ENCODE measurements at places on chromosomes 2 and 18. TPM values are rescaled to one million over a fixed set of nuclear protein-coding genes. Genes with fewer than 3 reads are reported as not detected.

- no peak for DNase-seq
Measured at GRCh38 chr2:11796190-11797171, 50.0 kb downstream of the LPIN1 start.

GRCh38 chr2:226508683-226509082 is 290.9 kb downstream of the IRS1 start:
- DNase-seq, result no peak

- no peak for DNase-seq
Measured at GRCh38 chr18:80154293-80154692, 45.2 kb downstream of the ADNP2 start.

DNA sequence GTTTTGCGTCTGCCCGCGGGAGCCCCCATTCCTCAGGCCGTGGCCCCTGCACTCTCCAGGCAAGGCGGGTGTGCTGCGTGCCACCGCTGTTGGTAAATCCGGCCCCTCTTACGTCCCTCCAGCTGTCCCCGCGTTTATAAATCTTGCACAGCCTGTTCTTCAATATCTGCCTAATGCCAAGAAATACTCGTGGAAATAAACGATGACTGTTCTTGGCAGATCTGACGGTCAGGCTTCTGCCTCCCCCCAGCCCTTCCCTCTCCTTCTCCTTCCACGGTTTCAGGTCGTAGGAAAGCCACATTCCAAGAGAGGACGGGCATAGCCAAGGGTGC is 20.5 kb downstream of the ODC1 start:
- DNase-seq, result no peak

DNA sequence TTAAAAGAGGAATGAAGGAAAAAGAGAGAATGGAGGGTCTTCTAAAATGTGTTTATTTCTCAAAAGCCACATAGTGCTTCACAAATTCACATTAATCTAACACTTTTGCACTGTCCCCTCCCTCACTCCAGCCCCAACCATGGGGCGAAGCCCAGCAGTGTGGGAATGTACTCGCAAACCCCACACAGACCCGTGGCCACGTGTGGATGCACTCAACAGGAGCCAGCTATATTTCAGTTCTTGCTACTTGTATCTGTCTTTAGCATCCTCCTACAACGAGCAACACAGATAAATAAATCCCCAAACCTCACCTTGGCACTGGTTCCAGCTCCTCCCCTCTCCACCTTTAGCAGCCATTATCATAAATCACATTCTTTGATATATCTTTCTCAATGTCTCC is 91.9 kb upstream of the TMEM200C start:
- DNase-seq, result no peak

DNA sequence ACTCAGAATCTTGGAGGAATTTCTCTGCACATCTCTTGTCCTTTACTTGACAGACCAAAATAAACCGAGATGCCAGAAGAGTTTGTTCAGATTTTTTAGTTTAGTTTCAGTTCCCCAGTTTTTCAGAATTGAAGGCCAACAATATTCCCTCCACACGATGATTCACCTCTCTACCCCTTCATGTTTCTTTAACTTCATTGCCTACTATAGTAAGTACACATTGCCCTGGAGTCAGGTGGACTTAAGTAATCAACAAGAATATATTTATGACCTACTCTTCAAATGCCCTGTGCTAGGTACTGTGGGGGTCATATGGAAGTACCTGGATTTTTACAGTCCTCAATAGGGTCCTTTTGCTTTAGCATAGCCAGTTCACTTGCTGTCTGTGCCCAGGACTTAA is 79.6 kb upstream of the CTLA4 start:
- DNase-seq, result no peak

- DNase-seq, result no peak
Measured at GRCh38 chr2:11805024-11805423, 58.6 kb downstream of the LPIN1 start.

DNA sequence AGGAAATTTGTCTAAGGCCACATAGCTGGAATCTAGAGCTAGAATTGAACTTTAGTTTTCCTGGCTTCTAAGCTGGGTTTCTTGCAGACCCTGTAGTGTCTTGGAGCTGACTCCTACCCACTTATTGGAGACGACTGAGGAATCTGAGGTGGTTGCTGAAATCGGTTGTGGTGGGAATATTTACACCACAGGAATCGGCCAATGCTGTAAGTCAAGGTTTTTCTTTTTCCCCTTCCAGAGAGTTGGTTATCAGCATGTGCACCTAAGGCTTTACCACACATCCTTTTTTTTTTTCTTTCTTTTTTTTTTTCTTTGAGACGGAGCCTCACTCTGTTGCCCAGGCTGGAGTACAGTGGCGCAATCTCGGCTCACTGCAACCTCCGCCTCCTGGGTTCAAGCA is 9.4 kb downstream of the CABLES1 start:
- no peak for DNase-seq

DNA sequence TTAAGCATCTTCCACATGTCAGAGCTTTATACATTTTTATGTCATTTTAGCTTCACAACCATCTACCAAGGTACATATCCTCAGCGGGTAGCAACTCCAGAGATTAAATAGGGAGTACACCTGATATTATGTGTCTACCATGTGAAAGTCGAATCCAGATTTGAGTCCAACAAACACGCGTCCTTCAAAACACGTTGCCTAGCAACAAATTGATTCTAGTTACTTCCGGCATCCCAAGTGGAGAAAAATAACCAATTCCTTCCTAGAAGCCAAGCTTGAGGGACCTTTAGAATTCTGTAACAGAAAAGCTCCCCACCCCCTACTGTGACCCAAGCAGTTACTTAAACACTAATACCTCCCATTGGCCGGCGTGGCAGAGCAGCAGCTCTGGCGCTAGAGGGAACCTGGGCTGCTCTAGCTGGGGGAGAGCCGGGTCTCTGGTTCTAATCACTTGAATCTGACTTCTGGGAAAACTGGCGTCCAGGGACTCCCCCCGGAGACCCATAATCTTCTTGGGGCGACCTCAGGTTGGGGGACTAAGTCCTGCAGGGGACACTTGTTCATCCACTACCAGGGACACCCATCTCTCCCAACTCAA is at the start of gene ERICH2:
Gene ERICH2, plus strand, starts transcription at position 371 of the 598 bp plus-strand sequence. CDS start 304 bp downstream, outside the sequence.
- no peak for DNase-seq

Gene ONECUT2
- not detected for total RNA-seq

Gene DCDC2C
- total RNA-seq, result not detected

Gene GPR35
- total RNA-seq, result 7.6 TPM

Gene MALL
- total RNA-seq, result 0.31 TPM

Gene TMEM131
- 38.4 TPM for total RNA-seq

Gene MOB1A
- 207 TPM for total RNA-seq

Gene ASB3
- 18.6 TPM for total RNA-seq

Gene TMEM169
- 0.93 TPM for total RNA-seq

Measured in activated T-helper 1 cell treated with anti-CD3 and anti-CD28 coated beads, Interleukin-12 subunit alpha, Interleukin-12 subunit beta, Interleukin-2, Interleukin-4 antibody, amounts not matched to agents 30 ng/mL and 10 ng/mL and 1 ng/mL, durations not matched to agents 14 hours and 24 hours and 36 hours (primary cell).